ENCODE measurements at places on chromosomes 5 and 9.

DNA sequence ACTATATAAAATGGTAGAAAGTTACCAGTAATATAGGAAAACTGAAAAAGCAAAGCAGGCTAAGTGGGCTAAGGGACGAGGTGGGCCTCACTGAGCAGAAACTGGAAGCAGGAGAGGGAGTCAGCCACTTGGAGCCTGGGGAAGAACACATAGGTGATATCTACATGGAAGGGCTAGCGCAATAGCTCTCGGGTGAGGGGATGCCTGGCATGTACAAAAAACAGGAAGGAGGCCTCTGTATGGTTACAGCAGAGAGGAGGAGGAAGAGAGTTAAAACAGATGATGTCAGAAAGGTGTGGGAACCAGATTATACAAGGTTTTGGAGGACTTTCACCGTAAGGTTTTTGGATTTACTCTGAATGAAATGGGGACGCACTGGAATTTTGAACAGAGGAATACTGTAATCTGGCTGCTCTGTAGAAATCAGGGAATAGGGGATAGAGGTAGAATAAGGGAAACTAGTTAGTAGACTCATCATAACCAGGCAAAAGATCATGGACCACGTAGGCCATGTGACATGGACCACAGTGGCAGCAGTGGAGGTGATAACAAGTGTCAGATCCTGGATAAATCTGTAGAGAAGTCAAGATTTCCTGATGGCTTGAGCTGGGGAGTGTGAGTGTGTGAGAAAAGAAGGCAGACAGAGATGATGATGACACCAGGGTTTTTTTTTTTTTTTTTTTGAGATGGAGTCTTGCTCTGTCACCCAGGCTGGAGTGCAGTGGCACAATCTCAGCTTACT lies 52.5 kb downstream of the FNBP1 start:
- DNase-seq = no peak

DNA sequence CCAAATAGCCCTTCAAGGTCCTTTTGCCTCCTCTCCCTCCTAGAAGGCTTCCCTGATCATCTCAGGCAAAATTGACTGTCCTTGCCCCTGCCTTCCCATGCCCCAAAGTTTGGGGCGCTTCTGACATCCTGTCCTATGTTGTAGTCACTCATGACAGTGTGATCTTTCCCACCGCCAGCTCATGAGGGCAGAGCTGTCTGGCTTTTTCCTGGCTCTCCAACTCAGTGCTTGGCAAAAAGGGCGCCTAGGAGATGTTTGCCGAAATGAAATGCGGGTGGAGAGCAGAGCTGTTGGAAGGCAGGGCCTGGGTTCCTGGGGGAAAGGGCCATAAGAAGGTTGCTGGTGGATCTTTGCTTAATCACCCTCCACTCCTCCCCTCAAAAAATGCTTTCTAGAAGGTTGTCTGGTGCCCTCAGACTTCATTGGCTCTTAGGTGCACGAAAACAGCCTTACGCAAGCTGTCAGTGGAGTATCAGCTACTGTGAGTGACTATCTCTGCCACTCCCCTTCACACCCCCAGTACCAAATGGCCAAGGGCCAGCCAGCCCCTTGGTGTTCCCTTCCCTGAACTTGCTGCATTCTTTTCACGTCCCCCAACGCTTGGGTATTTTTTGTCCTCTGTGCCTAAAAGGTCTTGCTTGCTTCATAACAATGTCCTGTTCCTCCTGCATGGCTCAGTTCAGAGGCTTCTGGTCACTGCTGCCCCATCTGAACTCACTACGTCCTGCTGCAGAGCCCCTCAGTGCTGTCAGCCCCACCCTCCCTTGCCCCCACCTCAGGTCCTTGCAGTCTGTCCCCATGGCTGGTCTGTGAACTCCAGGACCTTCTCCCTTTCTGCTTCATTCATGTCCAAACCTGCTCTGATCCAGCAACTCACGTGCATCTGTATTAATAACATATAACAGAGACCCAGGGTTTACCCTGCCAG lies 2.6 kb upstream of the SLC25A51 start:
- no peak for DNase-seq

DNA sequence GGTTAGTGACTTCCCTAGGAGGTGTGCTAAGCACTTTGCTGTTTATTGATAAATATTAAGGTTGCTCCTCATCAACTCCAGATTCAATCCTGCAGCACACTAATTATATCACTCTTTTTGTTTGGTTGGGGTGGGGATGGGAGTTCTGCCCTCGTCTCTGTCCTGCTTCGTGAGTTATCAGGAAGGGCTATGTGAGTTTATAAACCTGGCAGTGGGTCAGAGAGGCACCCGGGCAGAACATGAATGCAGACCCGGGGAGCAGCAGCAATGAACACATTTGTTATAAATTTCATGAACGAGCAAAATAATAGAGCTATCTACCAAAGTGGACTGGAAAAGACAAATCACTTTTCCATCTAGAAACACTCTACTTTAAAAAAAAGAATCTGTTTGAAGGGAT lies 125.5 kb upstream of the WWC1 start:
- DNase-seq = no peak

DNA sequence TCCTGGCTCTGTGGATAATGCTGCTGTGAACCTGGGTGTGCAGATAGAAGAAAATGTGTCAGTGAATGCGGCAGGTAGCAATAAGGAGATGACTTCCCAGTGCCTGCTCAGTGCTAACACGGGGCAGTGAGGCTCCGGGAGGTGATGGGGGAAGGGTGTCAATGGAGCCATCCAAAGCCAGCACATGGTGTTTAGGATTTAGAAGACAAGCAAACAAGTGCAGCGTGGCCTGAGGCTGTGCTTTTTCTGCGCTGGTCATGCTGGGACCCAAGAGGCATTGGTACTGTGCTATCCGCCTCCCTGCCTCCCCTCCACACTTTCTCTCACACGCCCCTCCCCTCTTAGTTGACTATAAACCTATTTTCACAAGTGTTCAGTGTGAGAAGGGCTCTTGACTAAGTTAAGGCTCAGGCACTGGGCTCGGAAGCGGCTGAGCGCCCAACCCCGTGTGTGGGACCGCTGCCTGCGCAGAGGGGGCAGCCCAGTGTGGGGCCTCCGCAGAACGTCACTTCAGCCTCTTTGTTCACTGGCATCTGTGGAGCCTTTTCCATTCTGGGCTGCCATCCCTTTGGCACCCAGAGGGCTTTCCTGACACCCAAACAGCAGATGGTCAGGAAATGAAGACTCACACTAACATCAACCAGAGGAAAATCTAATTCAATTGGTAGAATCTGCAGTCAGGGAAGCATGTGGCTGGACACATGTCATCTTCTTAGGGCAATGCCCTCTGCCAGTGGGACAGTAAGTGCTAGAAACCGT lies 21.8 kb upstream of the NINJ1 start:
- DNase-seq = no peak

DNA sequence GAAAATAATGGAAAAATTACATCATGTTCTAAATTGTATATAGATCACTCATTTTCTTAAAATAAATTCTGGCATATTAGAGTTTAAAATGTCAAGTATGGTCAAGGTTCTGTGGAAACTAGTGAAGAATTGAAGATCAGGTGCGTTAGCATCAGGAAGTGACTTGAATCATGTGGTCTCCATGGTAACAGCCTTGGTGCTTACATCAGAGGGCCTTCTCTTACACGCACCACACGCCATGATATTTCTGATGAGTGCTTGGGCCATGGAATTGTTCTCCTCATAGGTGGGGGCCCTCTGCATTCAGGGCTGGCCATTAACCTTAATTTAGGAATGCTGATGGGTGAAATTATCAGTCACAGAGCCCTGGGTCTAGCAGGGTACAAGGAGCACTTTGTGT lies 288.1 kb upstream of the EFNA5 start:
- DNase-seq = no peak

GRCh38 chr9:121696930-121697329 lies 45.5 kb downstream of the DAB2IP start:
- no peak for DNase-seq

GRCh38 chr5:30604648-30605262 lies 588.7 kb upstream of the CDH6 start:
- no peak for DNase-seq

DNA sequence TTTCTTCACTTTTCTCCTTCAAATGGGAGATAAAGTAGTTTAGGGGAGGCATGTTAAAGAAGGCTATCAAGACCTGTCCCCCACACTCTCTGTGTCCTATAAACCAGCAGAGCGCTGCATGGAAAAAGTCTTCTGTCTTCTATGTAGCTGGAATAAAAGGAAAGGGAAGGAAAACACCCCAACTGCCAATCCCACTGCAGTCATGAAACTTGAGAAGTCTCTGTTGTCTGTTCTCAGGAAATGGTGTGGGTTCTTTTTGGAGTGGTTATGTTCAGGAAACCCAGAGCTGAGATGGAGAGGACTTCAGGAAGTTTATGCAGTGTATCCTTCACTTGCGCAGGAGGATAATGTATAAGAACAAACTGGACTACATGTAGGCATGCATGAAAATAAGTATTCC lies 274.3 kb downstream of the GAS1 start:
- no peak for DNase-seq

- DNase-seq = no peak
Measured at GRCh38 chr9:107174441-107174840, 108.6 kb upstream of the RAD23B start.

DNA sequence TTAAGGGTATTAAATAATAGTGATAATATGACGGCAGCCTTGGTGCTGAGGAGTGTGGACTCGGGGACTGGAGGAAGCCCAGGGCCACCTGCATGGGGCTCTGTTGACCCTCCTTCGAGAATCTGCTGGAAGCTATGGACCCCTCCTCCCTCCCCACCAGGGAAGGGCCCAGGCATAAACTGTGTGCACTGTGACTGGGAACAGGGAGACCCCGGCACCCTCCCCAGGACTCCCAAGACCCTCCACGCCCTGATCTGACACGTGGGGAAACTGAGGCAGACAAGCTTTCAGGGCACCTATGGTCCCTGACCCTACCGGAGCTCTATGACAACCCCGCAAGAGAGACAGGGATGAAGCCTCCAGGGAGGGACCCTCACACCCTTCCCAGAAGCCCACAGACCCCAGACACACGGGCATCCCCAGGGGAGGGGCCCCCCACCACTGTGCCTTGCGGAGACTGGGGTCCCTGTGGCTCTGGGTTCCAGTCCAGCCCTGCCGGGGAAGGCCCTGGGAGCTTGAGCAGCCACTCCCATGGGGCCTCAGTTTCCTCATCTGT lies 6.5 kb upstream of the EGFL7 start:
- DNase-seq = no peak

GRCh38 chr5:32586276-32586599 lies 881 bp downstream of the SUB1 start:
- DNase-seq = no peak

DNA sequence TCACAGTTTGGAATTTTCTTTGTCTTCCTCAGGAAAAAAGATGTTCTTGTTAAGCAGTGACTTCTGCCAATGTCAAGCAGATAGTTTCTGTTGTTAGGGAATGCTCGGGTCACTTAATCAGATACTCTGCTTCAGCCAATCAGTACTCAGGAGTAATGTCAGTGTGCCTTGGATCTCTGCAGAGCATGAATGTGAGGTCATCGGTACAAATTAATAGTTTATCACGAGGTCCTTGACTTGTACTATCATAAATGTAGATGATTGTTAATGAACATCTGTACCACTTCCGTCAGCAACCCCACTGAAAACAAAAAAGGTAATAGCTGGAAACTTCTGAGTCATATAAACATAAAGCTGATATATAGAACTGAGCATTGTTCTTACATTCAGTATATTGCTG lies 73.6 kb downstream of the FBXL7 start:
- DNase-seq = no peak

DNA sequence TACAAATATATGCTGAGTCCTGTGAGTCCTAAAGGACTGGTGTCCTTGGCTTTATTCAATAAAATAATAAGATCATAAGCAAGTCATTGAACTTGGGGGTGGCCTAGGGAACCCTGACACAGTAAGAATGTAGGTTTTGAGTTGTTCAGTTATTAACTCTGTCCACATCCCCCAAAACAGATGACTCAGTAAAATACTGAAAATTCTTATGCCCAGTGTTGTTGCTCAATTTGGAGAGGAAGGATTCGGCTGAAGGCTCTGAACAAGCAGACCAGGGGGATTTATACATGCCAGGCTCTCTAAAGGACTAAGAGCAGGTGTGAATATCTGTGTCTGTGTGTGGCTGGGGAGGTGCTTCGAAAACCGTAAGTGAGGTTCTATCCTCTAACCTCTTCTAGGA lies 173.7 kb downstream of the RMI1 start:
- no peak for DNase-seq

DNA sequence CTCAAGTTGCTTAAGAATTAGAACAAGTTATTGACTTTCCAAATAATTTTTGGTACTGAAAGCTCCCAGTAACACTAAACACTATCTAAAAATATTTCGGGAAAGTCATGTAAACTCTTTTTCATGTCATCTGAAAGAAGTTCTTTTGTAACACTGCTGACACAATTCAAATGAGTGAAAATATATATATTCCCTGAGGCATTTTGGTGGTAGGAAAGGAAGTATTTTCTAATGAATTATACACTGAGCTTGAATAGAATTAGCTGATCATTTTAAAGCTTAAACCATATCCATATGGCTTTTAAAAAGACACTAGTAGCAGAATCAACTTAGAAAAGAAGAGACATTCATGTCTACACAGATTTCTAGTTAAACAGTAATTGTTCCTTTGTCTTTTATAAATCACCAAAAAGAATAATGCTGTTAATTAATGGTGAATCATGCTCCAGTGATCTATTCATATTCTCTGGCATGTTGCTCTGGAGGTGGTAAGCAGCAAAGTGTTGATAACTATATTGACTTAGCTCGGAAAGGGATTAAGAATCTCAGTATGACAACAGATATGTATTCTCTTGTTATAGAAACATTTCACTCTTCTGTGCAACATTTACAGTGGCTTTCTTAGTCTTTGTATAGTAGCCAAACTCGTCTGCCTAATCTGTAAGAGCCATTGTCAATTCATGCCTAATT lies 27.4 kb upstream of the RFX3 start:
- no peak for DNase-seq

GRCh38 chr5:42948961-42949347 lies 91.2 kb downstream of the ANXA2R start:
- DNase-seq = no peak

DNA sequence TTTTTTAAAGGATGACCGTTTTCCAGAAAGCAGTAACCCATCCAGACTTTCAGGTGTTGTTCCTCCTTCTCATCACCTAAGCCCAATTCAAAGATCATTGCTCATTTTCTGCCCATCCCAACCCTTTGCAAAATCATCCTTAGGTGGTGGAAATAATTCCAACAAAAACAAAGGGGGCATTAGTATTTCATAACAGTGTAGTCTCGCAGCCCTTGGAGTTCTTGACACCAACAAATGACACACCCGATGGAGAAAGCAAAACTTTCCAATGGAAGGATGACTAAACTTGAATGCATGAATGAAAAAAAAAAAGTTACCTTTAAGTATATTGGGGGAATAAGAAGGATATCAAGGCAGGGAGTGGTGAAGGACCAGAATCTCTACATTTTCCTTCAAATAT lies 117.0 kb downstream of the PAPPA start:
- no peak for DNase-seq
